ENCODE measurements at places on chromosomes 5 and 9.

- DNase-seq: no peak
Observed at GRCh38 chr9:105399117-105399516, 48.7 kb upstream of the FSD1L start.

GRCh38 chr9:132054024-132054423 is 25.6 kb downstream of the MED27 start:
- no peak for DNase-seq

DNA sequence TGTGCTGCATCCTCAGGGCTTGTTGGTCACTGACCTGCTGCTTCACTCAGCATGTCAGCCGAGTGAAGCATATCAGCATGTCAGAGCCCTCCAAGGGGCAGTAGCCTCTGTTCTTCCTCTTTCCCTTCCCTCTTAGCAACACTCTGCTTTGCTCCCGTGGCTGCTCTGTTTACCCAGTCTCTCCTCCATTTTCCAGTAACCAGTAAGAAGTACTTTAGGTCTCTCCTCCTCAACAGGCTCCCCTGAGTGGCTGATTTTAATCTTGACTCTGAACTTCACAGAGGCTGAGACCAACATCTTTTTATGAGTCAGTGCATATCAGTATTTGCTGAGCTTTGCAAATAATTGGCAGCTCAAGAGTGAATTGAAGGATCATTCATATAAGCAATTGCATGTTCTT is 18.6 kb upstream of the ADRB2 start:
- no peak for DNase-seq

DNA sequence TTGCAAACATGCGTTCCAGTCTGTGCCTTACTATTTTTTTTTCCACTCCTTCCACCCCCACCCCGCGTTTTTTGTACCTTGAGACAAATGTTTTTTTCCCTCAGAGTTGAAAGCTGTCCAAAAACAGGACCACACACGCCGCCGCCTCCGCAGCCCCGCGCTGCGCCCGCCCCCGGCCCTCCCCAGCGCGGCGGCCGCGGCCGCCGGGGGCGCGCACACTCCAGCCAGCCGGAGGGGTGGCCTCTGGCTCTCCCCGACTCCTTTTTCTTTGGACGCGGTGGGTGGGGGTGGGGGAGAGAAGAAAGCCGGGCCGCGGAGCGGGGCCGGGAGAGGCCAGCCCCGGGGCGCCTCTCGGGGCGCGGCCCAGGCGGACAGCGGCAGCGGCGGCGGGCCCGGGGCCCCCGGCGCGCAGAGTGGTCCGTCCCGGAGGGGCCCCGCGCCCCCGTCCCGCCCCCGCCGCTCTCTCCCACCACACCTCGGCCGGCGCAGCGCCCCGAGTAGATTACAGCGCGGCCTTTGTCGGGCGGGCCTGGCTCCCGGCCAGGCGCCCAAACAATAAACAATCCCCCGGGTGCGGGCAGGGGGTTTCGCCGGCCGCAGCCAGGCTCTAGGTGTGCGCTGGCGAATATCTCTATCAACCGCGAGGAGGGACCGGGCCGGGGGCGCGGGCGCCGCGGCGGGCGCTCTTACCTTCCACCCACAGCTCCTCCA is 10.9 kb downstream of the PTCH1 start:
- no peak for DNase-seq

GRCh38 chr9:69798744-69799143 is 21.9 kb upstream of the CFAP95 start:
- no peak for DNase-seq

- DNase-seq: no peak
Observed at GRCh38 chr9:116476935-116477381, 210.1 kb upstream of the TRIM32 start.

GRCh38 chr5:165135565-165135964 is 1630.1 kb downstream of the MAT2B start:
- no peak for DNase-seq

GRCh38 chr5:143010351-143010750 is 240.2 kb downstream of the ARHGAP26 start:
- no peak for DNase-seq

DNA sequence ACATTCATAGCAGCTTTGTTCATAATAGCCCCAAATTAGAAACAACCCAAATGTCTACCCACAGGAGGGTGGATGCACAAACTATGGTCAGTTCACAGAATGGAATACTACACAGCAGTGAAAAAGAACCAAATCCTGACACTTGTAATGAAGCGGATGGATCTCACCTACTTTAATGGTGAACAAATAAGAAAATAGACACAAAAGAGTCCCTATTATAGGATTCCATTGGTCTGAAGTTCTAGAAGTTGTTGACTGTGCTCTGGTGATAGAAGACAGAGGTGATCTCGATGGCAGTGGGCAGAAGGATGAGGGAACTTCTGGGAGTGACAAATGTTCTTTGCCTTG is 20.6 kb upstream of the LAMC3 start:
- no peak for DNase-seq

- DNase-seq: peak; percentile 80
Observed at GRCh38 chr5:55418994-55419968, 111.5 kb downstream of the MTREX start.

DNA sequence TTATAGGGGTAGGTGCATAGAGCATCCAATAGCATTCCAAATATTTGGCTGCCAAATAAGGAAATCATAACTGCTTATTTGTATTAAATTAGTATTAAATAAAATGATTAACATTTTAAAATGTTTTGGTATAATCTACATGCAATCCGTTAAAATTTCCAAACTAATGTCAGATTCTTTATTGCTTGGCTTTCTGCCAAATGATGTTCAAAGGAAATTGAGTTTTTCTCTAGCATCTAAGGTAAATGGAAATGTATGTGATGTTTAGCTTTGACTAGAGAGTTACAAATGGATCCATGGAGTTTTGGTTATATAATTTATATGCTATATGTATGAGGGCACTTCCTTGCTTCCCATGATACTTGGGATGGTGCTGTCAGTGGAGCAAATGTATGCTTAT is 121.7 kb downstream of the ZCCHC7 start:
- no peak for DNase-seq

DNA sequence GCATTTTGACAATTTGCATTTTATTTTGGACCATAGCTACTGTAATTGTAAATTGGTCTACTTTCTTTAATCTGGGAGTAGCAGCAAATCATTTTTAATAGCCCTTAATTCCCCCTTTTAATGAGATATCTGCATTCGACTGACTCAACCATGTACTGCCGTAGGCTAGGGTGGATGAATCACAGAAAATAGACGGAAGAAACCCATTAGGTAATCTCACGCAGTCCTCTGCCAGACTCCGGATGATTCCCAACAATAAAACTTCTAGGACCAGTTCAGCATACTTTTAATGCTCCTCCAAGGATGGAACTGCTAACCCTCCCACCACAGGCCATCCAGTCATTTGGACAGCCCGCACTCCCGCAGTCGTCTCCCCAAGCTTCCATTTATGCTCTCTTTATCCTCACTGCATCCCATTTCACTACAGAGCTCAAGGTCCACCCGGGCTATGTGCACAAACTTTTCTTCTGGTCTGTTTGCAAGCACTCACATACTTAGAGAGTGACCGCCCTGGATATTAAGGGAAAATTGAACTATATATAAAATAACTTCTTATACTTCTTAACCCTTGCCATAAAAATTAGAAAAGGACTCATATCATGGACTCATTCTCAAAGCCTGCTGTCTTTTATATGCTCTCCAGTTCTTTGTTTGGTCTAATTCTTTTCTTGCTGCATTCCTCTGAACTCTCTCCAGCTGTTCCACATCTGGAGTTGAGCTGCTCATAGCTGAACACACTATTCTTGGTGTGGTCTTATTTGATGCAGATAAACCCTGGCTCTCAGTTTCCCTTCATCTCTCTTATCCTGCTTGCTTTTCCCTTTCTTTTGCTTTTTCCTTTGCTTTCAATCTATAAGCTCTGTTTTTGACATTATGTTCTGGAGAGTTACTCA is 326.6 kb downstream of the ARL15 start:
- peak; percentile 84 for DNase-seq

Data from GM04504 (cell line).